ENCODE measurements at places on chromosomes 4 and X. TPM values are rescaled to one million over a fixed set of nuclear protein-coding genes. Genes with fewer than 3 reads are reported as not detected.

The RRH gene
- 0.28 TPM for polyA plus RNA-seq

The BTC gene
- 14.3 TPM for polyA plus RNA-seq

The CEP135 gene
- polyA plus RNA-seq: 10.7 TPM

The TRIM61 gene
- 6.0 TPM for polyA plus RNA-seq

DNA sequence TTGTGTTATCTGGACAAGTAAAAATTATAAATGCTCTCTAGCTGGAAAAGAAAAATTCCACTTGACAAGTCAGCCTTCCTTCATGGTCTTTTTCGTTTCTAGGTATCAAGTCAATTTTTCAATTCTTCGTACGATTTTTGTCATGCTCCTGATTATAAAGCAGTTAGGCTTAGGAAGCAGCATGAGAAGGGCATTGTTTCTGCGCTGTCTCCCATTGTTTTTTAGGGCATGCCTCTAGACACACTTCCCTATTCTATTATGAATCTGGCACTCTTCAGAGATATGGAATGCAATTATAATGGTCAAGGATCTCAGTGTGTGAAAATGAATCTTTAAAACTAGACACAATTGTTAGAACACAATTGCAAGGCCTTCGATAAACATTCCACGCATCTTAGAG lies 164.1 kb upstream of the FAT1 start:
- no peaks in the 10 kb centered on the region for H3K36me3 ChIP-seq
- no peak overlapping the region for H3K4me3 ChIP-seq
- H3K27ac ChIP-seq: no peak overlapping the region

GRCh38 chr4:27358269-27358668 lies 497.6 kb downstream of the STIM2 start:
- no peak overlapping the region for H3K27ac ChIP-seq
- H3K27me3 ChIP-seq: no peaks in the 10 kb centered on the region
- no peak overlapping the region for H3K4me3 ChIP-seq
- H3K36me3 ChIP-seq: no peaks in the 10 kb centered on the region

DNA sequence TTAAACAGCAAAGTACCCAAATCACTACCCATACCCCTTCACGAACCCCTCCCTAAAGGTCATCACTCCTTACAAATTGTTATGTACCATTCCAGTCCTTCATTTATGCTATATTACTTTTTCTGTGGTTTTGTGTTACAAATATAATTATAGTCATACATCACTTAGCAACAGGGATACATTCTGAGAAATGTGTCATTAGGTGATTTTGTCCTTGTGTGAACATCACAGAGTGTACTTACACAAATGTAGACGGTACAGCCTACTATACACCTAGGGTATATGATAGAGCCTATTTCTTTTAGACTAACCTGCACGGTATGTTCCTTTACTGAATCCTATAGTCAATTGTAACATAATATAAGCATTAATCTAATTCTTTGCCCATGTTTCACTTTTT lies 61.9 kb downstream of the ASB9 start:
- H3K4me1 ChIP-seq: no peaks in the 10 kb centered on the region
- no peaks in the 10 kb centered on the region for H3K27me3 ChIP-seq
- H3K36me3 ChIP-seq: no peaks in the 10 kb centered on the region
- DNase-seq: no peak
- no peak overlapping the region for H3K4me3 ChIP-seq

DNA sequence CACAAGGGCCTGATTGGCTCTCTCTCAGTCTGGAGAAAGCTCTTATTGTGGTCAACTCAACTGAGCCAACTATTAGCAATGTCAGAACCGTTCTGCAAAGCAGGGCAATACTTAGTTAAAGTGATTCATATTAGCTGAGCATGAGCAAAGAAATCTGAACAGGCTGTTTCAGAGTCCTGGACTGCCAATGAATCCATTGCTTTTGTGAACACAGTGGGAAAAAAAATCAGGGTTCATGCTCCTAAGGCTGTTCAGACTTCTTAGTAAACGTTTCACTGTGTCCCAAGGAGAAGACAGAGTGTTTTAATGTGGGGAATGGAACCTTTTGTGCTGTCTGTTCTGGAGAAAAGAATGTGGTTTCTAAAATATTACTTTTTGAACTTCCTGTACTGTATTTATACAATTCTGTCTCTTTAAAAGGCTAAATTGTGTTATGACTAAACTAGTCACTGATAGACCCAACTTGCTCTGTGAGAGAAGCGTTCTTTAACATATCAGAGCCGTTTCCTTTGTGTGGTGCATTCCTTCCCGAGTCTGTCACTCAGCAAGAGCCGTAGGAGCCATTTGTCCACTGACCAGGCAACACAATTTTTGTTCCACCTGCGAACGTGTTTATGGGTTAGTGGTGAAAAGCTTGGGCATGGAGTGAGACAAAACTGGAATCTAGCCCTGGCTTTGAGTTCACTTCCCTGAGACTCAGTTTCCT lies 366.1 kb downstream of the FBXO8 start:
- no peak overlapping the region for H3K27ac ChIP-seq
- H3K4me1 ChIP-seq: no peaks in the 10 kb centered on the region
- no peaks in the 10 kb centered on the region for H3K27me3 ChIP-seq
- no peaks in the 10 kb centered on the region for H3K36me3 ChIP-seq
- no peak overlapping the region for H3K4me3 ChIP-seq
- DNase-seq: no peak

GRCh38 chr4:73166212-73166611 lies 92.4 kb downstream of the ANKRD17 start:
- no peak overlapping the region for H3K27ac ChIP-seq
- H3K27me3 ChIP-seq: no peaks in the 10 kb centered on the region
- H3K4me3 ChIP-seq: no peak overlapping the region
- peaks cover 60% of the 10 kb centered on the region for H3K36me3 ChIP-seq
- H3K4me1 ChIP-seq: no peaks in the 10 kb centered on the region

DNA sequence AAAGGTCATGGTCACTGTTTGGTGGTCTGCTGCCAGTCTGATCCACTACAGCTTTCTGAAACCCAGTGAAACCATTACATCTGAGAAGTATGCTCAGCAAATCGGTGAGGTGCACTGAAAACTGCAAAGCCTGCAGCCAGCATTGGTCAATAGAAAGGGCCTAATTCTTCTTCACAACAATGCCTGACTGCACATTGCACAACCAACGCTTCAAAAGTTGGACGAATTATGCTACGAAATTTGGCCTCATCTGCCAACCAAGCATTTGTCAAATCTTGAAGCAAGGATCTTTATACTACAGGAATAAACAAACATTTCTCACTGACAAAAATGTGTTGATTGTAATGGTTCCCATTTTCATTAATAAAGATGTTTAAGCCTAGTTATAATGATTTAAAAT lies 90.4 kb downstream of the EIF4E start:
- H3K27me3 ChIP-seq: no peaks in the 10 kb centered on the region
- H3K27ac ChIP-seq: no peak overlapping the region
- DNase-seq: no peak
- H3K4me3 ChIP-seq: no peak overlapping the region
- H3K4me1 ChIP-seq: no peaks in the 10 kb centered on the region

GRCh38 chr4:136650541-136651277 lies 881.6 kb downstream of the PCDH18 start:
- H3K4me3 ChIP-seq: no peak overlapping the region

GRCh38 chr4:132669786-132670185 lies 479.3 kb upstream of the PCDH10 start:
- H3K4me3 ChIP-seq: no peak overlapping the region
- H3K36me3 ChIP-seq: no peaks in the 10 kb centered on the region
- no peak overlapping the region for H3K27ac ChIP-seq
- no peaks in the 10 kb centered on the region for H3K27me3 ChIP-seq
- H3K4me1 ChIP-seq: no peaks in the 10 kb centered on the region
- no peak for DNase-seq
